ENCODE measurements at places on chromosomes 4 and X.

- DNase-seq, result peak; percentile 9
Measured at GRCh38 chr4:95362906-95363558, 185.7 kb downstream of the UNC5C start.

DNA sequence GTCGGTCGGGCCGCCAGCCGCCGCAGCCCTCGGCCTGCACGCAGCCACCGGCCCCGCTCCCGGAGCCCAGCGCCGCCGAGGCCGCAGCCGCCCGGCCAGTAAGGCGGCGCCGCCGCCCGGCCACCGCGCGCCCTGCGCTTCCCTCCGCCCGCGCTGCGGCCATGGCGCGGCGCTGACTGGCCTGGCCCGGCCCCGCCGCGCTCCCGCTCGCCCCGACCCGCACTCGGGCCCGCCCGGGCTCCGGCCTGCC, 213 bp downstream of the NFKB1 start:
- DNase-seq, result no peak

DNA sequence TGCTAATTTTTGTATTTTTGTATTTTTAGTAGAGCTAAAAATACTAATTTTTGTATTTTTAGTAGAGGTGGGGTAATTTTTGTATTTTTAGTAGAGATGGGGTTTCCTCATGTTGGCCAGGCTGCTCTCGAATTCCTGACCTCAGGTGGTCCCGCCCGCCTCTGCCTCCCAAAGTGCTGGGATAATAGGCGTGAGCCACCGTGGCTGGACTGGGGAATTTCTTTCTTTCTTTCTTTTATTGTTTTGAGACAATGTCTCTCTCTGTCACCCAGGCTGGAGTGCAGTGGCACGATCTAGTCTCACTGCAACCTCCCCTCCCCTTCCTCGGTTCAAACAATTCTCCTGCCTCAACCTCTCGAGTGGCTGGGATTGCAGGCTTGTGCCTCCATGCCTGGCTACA, 83.0 kb downstream of the FAM193A start:
- no peak for DNase-seq

DNA sequence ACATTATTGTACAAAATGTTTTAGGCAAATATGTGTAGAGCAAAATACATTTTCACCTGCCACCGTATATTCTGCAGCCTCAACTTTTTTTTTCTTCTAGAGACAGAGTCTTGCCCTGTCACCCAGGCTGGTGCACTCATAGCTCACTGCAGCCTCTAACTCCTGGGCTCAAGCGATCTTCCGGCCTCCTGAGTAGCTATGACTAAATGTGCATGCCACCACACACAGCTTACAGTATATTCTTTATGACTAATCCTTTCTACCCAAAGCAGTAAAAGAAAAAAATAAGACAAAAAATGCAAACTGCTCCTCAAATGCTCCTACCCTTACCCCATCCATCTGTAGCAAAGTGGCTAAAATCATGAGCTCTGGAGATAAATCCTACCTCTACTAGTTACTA, 426.3 kb downstream of the KCNIP4 start:
- no peak for DNase-seq

GRCh38 chrX:34426334-34426733, 230.8 kb downstream of the TMEM47 start:
- no peak for DNase-seq

GRCh38 chrX:73525928-73526690, 36.9 kb upstream of the CHIC1 start:
- no peak for DNase-seq

GRCh38 chr4:57418133-57418532, 307.9 kb upstream of the IGFBP7 start:
- DNase-seq, result no peak

DNA sequence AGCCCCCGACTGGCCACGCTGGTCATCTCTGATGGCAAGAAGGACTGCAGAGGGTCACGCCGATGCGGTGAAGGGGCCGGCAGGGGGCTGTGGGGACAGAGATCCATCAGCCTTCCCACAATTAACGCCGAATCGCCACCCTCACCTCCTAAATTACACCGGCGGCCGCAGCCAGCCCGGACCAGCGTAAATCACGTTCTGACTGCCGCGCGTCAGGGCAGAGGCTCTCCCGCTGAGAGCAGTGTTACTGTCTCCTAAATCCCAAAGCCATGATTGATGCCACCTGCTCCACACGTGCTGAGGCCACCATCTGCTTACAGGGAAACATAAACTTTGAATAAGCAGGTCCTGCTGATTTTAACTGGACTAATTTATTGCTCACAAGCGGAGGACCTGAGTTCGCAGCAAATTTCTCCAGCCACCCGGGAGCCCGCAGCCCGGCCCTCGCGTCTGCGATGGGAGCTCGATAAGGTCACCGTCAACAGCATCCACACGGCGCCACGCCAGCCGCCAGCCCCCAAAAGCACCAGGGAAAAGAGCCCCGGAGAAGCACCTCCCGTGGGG, 127.3 kb upstream of the NKX1-1 start:
- DNase-seq, result no peak

DNA sequence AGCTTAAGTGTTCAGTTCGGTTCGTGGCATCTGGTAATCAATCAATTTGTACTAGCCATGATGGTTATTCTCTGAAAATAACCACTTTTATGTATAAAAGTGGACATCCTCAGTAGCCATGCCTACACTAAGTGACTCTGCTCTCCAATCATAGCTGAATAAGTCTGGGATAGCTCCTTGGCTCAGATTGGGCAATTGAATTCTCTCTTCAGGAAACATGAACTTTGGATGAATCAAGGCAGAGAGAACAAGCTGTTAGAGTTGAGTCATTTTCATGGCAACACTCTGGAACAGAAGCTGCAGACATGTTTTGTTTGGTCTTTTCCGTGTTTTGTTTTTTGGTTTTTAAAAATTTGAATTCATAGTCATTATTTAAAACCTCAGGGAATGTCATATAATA, 66.8 kb upstream of the TMEM164 start:
- DNase-seq, result no peak

GRCh38 chr4:55820279-55820678, 689 bp downstream of the EXOC1L start:
- no peak for DNase-seq

- peak; percentile 73 for DNase-seq
Measured at GRCh38 chrX:129779747-129780146, at the start of gene SASH3. Gene SASH3 (plus strand): TSS chrX:129779949. CDS start chrX:129780098, 149 bp downstream.

- no peak for DNase-seq
Measured at GRCh38 chrX:118251271-118251670, 94.6 kb upstream of the WDR44 start.

GRCh38 chrX:18855919-18856644, 127.8 kb downstream of the PHKA2 start:
- no peak for DNase-seq

DNA sequence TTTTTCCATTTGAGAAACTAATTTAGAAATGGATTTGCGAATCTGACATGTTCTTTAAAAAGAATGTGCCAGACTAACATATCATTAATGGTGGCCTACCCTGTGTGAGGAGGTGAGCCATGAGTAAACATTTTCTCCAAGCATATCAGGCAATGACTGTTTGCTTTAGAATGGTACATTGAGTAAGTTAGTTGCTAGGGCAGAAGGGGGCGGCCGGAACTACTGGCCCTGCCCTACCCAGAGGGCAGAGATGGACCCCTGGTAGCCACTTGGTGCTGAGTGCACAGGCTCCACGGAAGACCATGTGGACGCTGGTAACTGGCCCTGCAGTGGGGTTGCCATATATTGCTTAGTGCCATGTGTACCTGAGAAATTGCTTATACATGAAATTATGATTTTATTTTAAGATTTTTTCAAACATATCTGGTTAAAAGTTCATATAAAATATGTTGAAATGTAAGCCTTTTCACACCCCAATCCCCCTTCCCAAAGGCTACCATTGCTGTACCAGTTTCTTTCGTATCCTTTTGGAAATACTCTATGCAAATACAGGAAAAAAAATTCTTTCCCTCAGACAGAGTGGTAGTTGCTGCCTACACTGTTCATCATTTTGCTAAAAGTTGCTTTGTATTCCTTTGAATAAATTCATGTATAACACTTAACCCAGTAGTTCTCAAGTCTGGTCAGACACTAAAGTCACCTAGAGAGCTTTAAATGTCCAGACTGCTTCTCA, 8.8 kb downstream of the FNIP2 start:
- DNase-seq, result no peak

GRCh38 chrX:32185160-32185559, 1026.2 kb downstream of the DMD start:
- no peak for DNase-seq

DNA sequence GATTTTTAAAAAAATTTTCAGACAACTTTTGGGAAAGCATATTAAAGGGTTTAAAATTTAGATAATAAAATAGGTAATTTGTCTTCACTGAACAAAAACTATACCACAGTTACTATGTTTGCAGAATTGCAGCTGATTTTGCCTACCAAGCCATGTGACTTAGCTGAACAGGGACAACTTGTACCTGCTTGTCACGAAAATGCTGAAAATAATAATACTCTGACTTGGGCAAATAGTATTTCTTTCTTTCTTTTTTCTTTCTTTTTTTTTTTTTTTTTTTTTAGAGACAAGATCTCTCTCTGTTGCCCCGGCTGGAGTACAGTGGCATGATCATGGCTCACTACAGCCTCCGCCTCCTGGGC, 225.2 kb upstream of the PPP1R2C start:
- no peak for DNase-seq

DNA sequence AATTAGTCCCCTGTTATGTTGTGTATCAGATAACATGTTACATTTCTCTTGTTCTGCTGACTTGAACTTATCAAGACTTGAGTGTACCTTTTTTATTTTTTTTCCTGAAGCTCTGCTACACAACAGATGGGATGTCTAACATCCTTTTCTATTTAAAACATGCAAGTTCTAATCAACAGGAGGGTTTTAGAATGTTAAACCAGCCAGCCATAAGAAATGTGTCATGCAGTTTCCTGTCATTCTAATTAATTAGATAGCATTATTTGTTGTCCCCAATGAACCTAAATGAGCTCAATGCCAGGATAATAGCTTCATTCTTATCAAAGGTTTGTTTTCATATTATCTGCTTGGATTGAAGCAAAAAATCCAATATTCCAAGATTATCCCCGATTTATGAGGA, 958.2 kb downstream of the PCDH7 start:
- no peak for DNase-seq

DNA sequence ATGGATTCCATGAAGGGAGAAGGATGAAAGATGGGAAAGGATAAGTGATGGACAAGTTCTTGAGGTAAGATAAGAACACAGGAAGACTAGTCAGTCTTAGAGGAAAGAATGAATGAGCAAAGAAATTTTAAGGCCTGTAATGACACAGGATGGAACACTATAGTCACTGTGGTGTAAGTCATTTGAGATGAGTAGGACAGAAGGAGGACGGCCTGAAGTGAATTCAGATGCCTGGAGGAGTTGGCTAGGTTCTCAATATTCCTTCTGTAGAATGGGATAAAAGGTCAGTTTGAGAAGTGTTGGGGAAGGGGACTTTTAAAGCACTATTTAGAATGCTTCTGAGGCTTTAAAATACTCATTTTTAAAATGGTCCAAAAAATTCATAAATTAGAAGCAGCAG, 3.9 kb downstream of the MSMO1 start:
- no peak for DNase-seq

DNA sequence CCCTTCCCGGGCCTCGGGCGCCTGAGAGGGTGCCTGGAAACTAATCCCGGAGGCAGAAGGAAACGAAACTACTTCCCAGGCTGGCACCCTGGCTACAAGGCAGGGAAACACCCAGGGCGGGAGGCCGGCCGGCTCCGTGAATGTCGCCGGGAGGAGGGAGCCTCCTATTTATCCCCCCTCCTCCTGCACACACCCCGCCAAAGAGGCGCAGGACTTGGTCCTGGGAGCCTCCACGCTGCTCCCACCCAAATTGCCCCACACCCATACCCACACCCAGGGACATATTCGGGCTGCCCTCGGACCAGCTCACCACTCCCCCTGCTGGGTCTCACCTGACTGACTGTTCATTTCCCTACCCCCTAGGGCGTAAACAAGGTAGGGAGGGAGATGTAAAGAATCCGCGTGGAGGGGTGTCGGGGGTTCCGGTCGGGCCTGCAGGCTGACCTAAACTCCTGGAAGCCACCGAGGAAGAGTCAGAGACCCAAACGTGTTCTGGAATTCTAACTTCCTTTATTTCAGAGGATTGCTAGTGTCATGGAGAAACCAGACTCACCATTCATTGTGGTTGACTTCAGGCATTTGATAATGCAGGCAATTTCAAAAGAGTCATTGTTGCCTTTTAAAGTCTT, at the start of gene BTC:
TSS of gene BTC (minus strand) at position 142 of the 629 bp plus-strand sequence. CDS start 198 bp downstream, outside the sequence.
- no peak for DNase-seq

- DNase-seq, result no peak
Measured at GRCh38 chr4:15398732-15399131, 29.1 kb upstream of the C1QTNF7 start.

DNA sequence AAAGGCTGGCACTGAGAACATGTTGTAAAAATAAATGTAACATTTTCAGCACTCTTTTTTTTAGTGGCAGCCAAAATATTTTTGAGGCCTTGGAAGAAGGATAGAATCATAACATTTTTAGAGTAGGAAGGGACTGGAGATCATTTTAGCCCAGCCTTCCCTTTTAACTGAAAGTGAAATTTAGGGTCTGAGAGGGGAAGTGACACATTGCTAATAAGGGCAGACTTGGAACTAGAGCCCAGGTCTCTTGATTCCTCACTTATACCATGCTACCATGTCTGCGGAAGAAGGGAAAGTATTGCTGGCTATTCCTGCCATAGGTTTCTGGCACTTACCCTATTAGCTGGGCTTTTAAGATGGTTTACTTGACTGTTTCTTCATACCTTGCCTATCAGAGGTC, 4.8 kb downstream of the WDR44 start:
- no peak for DNase-seq

DNA sequence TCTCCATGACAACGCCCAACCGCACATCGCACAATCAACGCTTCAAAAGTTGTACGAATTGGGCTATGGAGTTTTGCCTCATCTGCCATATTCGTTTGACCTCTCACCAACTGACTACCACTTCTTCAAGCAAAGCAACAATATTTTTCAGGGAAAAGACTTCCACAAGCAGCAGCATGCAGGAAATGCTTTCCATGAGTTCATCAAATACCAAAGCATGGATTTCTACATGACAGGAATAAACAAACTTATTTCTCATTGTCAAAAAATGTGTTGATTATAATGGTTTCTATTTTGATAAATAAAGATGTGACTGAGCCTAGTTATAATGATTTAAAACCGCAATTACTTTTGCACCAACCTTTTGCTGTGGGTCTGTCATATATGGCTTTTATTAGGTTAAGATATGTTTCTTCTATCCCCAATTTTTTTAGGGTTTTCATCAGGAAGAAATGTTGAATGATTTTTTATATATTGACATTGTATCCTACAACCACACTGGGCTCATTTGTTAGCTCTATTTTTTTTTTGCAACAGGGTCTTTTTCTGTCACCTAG, 138.4 kb downstream of the PWWP3B start:
- DNase-seq, result no peak

DNA sequence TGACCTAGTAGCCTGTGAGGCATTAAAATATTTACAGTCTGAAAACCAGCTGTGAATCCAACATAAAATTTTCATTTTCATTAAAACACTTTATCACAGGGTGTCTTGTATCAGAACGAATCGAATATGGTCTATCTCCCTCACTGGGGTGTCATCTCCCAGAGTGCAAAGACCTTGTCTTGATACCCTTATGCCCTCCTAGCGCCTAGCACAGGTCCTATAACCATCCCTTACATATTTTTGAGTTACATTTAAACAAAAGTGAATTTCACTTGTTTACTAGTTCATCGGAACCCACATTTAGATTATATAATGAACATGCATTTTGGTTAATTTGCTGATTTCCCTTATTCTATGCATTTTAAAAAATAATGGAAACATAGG, 14.0 kb downstream of the DIPK2B start:
- no peak for DNase-seq

Measured in activated CD4-positive, alpha-beta T cell treated with anti-CD3 and anti-CD28 coated beads, Interleukin-2, amount 50 U/mL, for 48 hours (primary cell).